ENCODE measurements at places on chromosomes 4 and X. TPM values are rescaled to one million over a fixed set of nuclear protein-coding genes. Genes with fewer than 3 reads are reported as not detected.

SPANXB1 gene
- total RNA-seq = not detected

SORBS2 gene
- 43.1 TPM for total RNA-seq

UGT2A3 gene
- not detected for total RNA-seq

FGFBP1 gene
- not detected for total RNA-seq
